Stimulated activated CD4-positive, alpha-beta T cell treated with anti-CD3 and anti-CD28 coated beads, Interleukin-12 subunit alpha, Interleukin-12 subunit beta, amount 100 ng/mL, for 4 hours (primary cell): ENCODE measurements at places on chromosomes 3 and 15.

DNA sequence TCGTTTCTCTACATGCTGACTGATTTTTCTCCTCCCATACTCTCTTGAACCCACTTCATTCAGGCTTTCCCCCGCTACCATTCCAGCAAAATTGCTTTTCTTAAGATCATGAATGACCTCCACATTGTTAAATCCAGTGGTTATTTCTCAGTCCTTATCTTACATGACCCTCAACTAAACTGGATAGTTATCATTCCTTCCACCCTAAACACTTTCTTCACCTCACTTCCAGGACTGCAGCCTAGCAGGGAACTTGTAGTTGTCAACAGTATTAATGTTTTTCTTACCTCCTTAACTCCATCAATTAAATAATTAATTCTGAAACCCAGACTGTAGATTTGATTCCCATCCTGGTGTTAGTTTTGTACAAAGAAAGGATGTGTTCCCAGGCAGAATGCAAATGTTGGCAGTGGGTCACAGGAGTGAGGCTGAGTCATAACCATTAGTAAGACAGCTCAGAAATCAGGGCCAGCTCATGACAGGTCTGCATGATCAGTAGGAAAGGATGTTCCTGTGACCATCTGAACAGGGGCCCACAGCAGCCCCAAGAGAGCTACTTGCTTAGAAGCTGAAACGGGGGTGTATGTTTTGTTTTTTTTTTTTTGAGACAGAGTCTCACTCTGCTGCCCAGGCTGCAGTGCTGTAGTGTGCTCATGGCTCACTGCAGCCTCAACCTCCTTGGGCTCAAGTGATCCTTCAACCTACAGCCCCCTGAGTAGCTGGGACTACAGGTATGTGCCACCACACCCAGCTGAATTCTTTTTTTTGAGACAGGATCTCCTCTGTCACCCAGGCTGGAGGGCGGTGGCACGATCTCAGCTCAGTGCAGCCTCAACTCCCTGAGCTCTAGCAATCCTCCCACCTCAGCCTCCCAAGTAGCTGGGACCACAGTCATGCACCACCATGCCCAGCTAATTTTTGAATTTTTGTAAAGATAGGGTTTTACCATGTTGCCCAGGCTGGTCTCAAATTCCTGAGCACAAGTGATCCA is 9.1 kb downstream of the BCL2L10 start:
- DNase-seq, result no peak

GRCh38 chr3:140375002-140375401 is 302.9 kb upstream of the TRIM42 start:
- DNase-seq, result no peak

DNA sequence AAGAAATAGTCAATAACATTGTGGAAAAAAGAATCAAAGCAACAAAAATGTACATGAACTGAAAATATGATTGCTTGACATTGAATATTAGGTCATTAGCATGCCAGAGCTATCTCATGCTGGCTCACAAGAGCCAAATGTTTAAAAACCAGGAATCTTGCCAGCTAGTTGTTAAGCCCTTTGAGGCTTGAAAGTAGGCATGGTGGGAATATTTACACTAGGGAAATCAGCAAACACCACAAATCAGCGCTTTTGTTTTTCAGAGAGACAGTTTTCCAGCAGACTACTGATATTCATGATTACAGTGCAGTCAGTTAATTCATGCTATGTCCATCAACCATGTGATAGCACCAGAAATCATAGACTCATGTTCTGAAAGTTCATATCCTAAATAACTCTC is 144.8 kb downstream of the ARPP21 start:
- DNase-seq, result no peak

- DNase-seq, result no peak
These were observed 91.8 kb downstream of the UBE2E2 start for GRCh38 chr3:23294770-23295387.

DNA sequence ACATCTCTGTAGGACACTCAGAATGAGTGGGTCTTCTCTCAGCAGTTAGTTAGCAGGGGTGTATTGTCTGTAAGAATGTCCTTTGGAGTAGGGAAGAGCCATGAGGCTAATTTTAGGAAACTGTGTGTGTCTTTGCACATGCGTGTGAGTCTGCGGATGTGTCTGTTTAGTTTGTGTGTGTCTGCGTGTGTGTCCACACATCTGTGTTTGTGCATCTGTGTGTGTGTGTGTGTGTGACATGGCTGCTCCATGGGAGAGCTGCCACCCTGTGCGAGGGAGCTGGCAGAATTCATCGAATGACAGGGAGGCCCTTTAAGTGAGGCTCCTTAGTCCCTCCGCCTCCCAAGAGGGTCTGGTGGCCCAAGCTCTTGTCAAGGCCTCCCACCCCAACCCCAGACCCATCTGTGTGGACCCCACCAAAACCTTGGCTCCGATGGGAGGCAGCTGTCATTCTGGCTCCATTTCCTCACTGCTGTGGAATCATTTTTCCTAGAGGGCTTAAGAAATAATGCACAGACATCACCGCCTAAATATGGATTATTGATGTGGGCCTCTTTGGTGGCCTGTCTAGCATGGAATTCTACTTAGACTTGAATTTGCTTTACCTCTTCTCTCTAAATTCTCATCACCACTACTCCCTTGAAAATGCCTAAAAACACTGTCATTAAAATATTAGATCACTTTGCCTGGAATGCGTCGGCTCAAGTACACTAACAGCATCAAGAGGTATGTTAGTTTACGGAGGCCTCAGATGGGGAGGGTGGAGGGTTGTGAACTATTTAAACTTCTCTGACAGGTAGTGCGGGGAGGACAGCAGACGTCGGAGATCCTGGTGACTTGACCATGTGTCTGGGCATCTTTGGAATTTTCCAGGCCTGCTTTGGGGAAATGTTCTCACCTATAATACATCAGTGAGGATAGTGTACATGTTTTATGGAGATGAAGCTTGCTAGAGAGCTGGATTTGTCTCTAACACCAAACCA is 9.4 kb downstream of the ESYT3 start:
- no peak for DNase-seq

GRCh38 chr3:177149106-177149505 is 48.2 kb downstream of the TBL1XR1 start:
- DNase-seq, result no peak

DNA sequence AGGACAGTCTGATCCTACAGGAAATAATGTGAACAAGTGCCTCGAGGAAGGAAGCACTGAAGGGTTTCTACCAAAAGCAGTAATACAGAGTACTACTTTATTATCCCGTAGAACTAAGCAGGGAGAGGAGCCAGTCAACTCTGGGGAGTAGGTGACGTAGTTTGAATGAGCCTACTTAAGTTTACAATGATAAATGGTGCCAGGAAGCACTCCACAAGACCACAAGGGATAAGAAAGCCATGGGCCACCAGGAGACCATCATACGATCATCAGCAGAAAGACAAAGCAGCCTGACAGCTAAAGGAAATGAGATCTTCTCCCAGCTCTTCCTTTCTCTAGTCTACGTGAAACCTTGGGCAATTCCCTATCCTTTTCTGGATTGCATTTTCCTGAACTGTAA is 27.3 kb downstream of the SST start:
- no peak for DNase-seq

DNA sequence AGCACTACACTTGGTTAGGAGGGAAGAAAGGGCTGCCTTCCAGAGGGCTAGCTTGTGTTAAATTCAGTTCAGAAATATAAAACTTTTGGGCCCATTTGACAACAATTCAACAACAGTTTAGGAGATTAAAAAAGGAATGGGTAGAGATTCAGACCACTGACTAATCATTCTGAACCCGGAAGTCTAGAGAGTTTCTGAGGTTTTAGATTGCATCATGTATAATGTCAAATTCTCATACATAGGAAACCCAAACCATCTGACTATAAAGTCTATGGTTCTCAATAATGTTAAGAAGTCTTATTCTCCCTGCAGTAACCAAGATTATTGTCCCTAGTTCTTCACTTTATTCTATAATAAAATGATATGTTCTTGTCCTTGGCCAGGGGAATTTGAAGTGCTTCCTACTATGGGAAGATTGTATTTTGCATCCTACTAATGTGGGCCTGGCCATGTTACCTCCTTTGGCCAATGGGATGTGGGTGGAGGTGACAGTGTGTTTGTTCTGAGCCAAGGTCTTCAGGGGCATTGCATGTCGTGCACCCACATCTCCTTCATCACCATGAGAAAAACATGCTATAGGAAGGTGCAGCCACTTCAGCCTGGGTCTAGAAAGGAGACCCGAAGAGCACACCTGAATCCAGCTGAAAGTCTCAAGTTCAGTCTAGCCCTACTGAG is 66.4 kb upstream of the CCNL1 start:
- no peak for DNase-seq

GRCh38 chr15:40046721-40047414 is 7.9 kb upstream of the SRP14 start:
- no peak for DNase-seq

DNA sequence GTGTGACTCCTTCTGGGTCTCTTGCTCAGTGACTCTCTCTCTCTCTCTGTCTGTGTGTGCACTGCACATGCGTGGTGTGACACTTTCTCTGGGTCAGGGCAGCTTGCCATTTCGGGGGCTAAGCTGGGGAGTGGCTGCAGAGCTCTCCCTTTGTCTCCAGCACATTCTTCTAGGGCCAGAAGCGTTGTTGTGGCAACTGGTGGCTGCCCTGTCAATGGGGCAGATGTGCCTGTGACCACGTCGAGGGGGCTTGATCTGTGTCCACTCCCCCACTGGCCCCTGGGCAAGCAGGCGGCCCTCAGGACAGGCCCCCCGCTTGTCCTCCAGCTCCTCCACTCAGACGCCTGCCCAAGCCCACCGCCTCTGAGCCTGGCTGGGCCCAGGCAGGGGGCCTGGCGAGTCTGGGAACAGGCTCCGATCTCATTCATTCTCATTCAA is 67.8 kb downstream of the WNT7A start:
- no peak for DNase-seq

- DNase-seq, result no peak
These were observed 70.6 kb downstream of the BDH1 start for GRCh38 chr3:197485143-197485542.

DNA sequence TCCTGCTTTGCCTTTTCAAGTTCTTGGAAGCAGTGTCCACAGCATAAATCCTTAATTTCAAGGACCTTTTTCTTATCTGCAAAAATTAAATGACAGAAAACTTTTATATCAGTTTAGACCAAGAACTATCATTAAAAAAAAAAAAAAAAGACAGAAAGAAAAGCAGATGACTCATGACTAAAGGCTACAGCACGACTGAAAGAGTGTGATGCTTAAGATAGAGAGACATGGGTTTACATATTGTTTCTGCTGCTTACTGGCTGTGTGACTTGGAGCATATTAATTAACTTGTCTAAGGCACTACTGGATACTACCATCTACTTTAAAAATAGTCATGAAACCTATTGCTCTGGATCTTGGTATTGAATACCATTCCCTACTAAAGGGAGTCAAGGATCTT is 62.3 kb downstream of the CEP152 start:
- no peak for DNase-seq

DNA sequence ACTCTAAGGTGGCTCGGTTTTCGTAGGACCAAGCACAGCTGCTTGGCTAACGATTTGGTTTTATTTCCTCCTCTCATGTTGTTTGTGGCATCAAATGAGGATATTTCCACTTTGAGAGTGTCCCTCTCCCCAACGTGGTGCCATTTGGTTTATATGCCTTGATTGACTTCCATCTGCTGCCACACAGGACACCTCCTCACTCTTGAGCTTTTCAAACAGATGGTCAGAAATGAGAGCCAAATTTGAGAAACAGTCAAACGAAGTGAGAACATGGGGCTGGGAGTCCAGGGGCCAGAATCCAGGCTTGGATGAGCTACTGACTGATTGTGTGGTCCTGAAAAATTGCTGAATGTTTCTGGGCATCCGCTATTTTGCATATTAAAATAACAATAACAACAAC is 43.5 kb downstream of the CEMIP start:
- no peak for DNase-seq

- no peak for DNase-seq
These were observed 105.3 kb downstream of the MAP4 start for GRCh38 chr3:47910777-47911440.

DNA sequence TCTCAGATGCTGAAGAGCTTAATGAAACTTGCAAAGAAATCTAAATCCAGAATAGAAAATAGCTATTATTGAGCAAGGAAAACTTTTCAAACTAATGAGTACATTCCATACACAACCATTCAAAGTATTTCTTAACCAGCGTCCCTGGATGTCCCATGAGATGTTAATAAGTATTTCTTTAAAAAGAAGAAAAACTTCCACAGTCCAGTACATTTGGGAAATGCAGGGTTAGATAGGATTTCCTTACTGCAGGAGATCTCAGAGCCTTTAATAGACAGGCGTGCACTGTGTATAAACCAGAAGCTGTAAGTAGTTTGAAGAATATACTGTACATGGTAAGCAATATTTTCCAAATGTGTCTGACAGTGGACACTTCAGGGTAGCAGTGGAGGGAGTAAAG is 29.6 kb upstream of the BHLHE40 start:
- DNase-seq, result no peak

DNA sequence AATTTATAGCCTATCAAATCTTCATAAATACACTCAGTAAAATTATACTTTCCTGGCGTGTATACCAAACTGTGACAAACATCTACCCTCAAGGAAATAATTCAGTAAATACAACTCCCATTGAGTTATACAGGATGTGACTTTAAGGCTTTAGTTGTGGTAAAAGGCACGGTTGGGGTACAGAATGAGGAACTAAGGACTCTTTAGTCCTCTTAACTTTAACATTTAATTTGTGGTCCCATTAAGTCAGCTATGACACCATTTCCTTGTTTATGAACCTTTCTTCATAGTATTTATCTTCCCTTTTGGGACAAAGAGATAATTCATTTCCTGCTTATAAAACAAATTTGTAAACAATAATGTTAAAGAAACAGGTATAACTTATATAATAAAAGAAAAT is 30.2 kb downstream of the IFT80 start:
- DNase-seq, result no peak
